HCT116 (cell line): ENCODE measurements at places on chromosomes 13 and 19. TPM values are rescaled to one million over a fixed set of nuclear protein-coding genes. Genes with fewer than 3 reads are reported as not detected.

DNA sequence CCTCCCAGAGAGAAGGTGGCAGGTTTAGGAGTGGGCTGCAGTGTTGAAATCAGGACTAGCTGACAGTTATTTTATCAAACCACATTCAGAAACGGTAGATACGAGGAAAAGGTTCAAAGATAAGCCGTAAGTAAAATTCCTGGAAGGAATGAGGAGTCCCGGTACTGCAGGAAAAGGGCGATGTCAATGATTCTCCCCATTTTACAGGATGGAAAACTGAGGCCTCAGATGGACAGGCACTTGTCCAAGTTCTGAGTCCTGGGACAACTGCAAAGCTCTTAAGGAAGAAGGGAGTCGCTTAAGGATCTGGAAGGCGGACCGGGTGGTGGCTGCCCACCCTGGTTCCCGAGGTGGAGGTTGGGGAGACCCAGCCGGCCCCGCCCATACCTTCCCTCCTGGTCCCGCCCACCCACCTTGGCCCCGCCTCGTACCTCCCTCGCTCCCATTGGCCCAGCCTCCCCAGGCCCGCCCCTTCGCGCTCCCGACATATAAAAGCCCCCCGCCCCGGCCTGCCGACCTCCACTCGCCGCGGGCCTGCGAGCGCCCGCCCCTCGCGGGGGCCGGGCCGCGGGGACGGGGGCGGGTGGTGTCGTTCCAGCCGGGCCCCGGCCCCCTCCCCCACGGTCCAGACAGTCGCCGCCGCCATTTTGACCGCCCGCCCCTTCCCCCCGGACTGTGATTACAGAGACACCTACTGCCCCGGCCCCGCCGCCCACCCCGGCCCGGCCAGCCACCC is 603 bp downstream of the RFX1 start:
- H3K36me3 ChIP-seq = no peaks in the 10 kb centered on the region
- peak overlapping the region; percentile 79 for H3K27ac ChIP-seq
- peak; percentile 65 for DNase-seq
- peaks cover 26% of the 10 kb centered on the region for H3K4me1 ChIP-seq
- no peaks in the 10 kb centered on the region for H3K27me3 ChIP-seq

DNA sequence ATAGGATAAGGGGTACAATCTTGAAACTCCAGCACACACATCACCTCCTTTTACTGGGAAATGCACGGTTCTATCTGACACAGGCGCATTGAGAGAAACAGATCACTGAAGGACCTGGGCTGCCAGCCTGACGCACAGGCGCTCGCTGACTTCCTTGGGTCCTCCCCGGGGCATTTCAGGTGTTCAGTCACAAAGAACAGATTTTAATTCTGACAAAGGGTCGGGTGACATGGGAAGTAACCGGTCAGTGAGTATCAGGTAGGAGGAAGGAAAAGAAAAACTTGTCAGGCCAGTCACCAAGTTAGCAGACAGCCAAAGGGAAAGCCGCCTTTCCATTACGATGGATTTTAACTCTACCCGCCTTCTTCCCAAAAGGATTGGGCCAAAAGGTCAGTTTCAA is 39.6 kb downstream of the INSR start:
- no peak overlapping the region for H3K27ac ChIP-seq
- DNase-seq = no peak
- H3K36me3 ChIP-seq = no peaks in the 10 kb centered on the region
- H3K4me1 ChIP-seq = peaks cover 15% of the 10 kb centered on the region; the same call in 1 of the 2 replicates
- no peaks in the 10 kb centered on the region for H3K27me3 ChIP-seq
- no peak overlapping the region for H3K4me3 ChIP-seq

- H3K4me1 ChIP-seq = no peaks in the 10 kb centered on the region
- no peak overlapping the region for H3K27ac ChIP-seq
- H3K4me3 ChIP-seq = no peak overlapping the region
- no peaks in the 10 kb centered on the region for H3K36me3 ChIP-seq
These were observed 70.6 kb downstream of the ATP11A start for GRCh38 chr13:112760435-112760834.

DNA sequence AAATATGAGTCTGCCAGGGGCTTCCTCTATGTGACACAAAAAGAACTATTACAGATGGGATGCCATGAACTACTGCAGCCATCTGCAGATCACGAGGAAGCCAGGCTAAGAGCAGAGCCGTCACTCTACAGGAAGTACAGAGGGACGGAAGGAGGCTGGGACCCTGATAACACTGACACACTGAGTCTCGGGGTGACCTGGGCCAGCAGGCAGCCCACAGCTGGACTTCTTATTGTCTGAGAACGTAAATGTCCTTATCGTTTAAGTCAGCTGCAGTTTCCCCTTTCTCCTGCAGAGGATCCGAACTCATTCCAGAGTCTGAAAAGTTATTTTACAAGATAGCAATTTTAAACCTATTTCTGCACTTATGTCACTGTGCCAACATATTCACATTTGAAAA is 20.7 kb downstream of the PARP4 start:
- no peaks in the 10 kb centered on the region for H3K27me3 ChIP-seq
- no peak overlapping the region for H3K4me3 ChIP-seq
- H3K36me3 ChIP-seq = peaks cover 34% of the 10 kb centered on the region
- no peaks in the 10 kb centered on the region for H3K4me1 ChIP-seq

DNA sequence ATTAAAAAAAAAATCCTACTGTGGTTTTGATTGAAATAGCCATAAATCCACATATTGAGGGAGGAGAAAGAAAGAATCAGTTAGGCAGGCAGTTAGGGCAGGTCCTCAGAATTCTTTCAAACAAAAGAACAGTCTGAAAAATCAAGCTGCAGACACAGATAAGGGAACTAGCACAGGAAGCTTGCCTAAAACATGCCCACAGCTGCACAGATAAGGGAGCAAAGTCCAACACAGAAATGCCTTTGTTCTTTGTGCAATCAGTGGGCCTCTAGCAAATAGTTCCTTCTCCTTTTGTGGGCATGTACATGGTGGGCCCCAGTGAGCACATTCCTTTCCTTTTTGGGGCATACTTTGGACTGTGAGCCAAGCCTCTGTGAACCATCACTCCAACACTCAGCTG is 42.7 kb downstream of the UTP14C start:
- no peaks in the 10 kb centered on the region for H3K27me3 ChIP-seq
- DNase-seq = peak; percentile 6
- H3K27ac ChIP-seq = no peak overlapping the region
- no peak overlapping the region for H3K4me3 ChIP-seq

DNA sequence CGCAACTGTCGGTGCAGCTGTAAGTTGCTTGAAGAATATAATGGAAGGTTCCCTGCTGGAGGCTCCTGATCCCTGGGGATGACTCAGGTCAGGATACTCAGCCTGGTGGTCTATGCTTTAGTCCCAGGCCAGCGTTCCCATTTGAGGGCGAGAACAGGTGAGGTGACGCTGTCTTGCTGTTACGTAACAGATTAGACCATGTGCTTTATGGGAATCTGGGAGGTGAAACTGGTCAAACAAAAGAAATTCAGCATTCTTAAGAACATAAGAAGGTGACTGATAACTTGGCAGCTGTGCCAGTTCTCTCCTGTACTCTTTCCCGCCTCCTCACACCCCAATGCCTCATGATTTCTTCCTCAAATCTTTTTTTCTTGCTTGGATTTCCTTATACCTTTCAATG is at the start of gene CXCL17:
Gene CXCL17 (minus strand): TSS at position 114 of the 400 bp plus-strand sequence. CDS start 114 bp downstream, outside the sequence.
- no peak within 1 kb of the TSS for H3K4me3 ChIP-seq
- no peaks in the 10 kb centered on the region for H3K27me3 ChIP-seq
- no peaks in the 10 kb centered on the region; the same call in 1 of the 2 replicates for H3K4me1 ChIP-seq
- H3K27ac ChIP-seq = no peak within 1 kb of the TSS
- no peak for DNase-seq

DNA sequence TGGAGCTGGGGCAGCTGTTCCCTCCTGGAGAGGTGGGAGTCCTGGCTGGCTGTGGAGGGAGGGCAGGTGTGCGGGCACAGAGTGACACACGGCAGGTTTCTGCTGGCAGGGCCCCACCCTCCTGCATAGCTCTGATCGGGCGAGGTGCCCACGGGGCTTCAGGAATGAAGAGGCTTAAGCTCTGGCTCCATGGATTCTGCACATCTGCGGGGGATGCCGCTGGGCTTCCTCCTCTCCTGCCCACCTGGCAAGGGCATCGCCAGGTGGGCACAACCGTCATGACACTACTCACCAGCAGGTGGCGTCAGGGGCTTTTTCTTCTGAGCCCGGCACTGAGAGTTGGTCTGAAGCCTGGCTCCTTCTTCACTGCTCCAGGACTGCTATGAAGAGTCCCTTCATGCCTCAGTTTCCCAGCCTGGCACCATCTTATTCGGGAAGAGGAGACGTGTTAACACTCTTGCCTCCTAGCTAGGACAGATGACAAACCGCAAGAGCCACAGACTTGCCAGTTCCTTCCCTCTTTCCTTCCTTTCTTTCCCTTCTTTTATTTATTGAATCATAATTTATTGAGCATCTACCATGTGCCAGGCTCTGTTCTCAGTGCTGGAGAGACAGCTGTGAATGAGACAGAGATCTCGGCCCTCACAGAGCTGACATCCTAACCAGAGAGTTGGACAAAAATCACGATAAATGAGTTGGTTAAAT is 15.2 kb upstream of the PAK4 start:
- H3K4me1 ChIP-seq = peaks cover 17% of the 10 kb centered on the region
- peak; percentile 41 for DNase-seq
- H3K36me3 ChIP-seq = no peaks in the 10 kb centered on the region
- H3K4me3 ChIP-seq = no peak overlapping the region
- no peaks in the 10 kb centered on the region for H3K27me3 ChIP-seq

- H3K27me3 ChIP-seq = no peaks in the 10 kb centered on the region
- H3K27ac ChIP-seq = peak within 1 kb of the TSS; percentile 56
- H3K36me3 ChIP-seq = no peaks in the 10 kb centered on the region
These were observed at the start of gene HSD17B14 for GRCh38 chr19:48836089-48837017. Gene HSD17B14 (minus strand): TSS chr19:48836491. CDS start chr19:48836411, 80 bp downstream.

- DNase-seq = no peak
- H3K4me3 ChIP-seq = no peak overlapping the region
- H3K27ac ChIP-seq = no peak overlapping the region
- no peaks in the 10 kb centered on the region for H3K36me3 ChIP-seq
These were observed 2.5 kb downstream of the PDS5B start for GRCh38 chr13:32588736-32589135.

DNA sequence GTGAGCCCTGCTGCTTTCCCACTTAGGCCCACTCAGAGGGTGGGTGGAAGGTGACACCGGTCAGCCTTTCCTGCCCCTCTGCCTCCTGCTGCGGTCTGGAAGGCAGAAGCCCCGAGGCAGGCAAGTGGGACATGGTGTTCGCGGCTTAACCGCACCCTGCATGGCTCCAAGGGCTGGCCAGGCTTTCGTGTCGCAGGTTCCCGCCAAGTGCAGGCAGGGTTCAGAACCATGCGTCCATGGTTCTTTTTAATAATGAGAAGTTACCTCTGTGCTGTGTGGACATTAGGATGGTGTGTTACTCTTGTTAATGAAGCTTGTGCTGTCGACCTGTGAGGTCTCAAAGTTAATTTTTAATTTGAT is 986 bp downstream of the DGKH start:
- H3K27ac ChIP-seq = peak overlapping the region; percentile 64
- DNase-seq = no peak
- H3K4me3 ChIP-seq = peak overlapping the region; percentile 51
- peaks cover 10% of the 10 kb centered on the region for H3K4me1 ChIP-seq
- H3K27me3 ChIP-seq = no peaks in the 10 kb centered on the region

DNA sequence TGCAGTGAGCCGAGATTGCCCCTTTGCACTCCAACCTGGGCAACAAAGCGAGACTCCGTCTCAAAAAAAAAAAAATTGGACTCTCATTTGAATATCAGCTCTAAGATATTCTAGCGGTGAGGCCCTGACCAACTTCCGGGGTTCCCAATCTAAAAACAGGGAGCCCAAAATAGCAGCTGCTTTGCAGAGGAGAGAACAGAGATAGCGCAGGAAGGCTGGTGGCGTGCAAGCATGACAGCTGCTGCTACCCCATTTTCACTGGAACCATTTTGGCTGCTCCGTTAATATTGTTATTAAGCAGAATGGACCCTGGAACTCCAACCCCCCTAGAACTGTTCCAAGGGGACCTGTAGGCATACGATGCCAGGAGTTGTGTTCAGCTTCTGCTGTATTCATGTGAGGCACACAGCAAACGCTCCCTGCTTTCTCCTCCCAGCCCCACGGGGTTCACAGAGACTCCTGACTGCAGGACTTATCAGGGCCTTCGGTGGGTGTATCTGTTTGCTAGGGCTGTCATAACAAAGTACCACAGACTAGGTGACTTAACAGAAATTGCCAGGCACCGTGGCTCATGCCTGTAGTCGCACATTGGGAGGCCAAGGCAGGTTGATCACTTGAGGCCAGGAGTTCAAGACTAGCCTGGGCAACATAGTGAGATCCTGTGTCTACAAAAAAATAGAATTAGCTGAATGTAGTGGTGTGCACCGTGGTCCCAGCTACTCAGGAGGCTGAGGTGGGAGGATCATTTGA is 11.5 kb downstream of the STXBP2 start:
- H3K27me3 ChIP-seq = no peaks in the 10 kb centered on the region
- H3K4me3 ChIP-seq = no peak overlapping the region
- no peak overlapping the region for H3K27ac ChIP-seq
- peaks cover 17% of the 10 kb centered on the region for H3K4me1 ChIP-seq
- no peak for DNase-seq

GRCh38 chr13:30991184-30991583 is 58.7 kb downstream of the TEX26 start:
- H3K27ac ChIP-seq = no peak overlapping the region
- H3K4me1 ChIP-seq = peaks cover under 1% of the 10 kb centered on the region; the same call in 1 of the 2 replicates
- no peaks in the 10 kb centered on the region for H3K36me3 ChIP-seq
- no peak for DNase-seq

DNA sequence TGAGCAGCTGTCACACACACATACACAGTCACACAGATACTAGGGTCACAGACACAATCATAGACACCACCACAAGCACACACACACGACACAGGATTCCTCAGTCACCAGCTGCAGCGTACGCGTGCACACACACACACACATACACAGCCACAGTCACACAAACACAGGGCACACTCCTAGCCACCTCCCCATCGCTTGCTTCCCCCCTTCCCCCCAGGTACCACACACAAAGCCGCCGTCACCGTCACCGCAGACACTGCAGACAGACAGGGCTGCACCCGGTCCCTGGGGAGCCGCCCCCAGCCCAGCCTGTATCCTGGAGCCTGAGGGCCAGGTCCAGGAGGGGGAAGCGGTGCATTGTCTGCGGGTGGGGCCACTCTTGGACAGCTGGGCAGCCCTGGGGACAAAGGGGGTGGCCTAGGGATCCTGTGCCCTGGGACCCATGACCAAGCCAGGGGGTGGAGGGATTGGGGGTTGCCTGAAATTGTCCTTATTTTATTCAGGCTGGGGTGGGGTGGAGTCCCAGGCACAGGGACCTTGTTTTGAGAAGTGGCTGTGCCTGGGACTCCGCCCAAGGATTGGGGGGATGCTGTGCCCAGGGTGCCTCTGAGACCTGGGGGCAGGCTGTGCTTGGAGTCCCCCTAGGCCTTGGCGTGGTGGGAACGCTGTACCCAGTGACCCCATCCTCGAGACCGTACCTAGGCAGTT is 957 bp downstream of the NUMBL start:
- H3K36me3 ChIP-seq = peaks cover 8% of the 10 kb centered on the region
- DNase-seq = no peak
- peaks cover 26% of the 10 kb centered on the region for H3K4me1 ChIP-seq
- peak overlapping the region; percentile 73 for H3K4me3 ChIP-seq

RASIP1 gene
- total RNA-seq = 1.9 TPM

TNFSF13B gene
- 1.3 TPM for total RNA-seq

OLFM2 gene
- total RNA-seq = 19.9 TPM

KLK12 gene
- not detected for total RNA-seq

KCNN1 gene
- 0.61 TPM for total RNA-seq

CD37 gene
- total RNA-seq = 0.76 TPM

ZNF470 gene
- total RNA-seq = not detected

IRS2 gene
- 9.2 TPM for total RNA-seq
